RKO (cell line): ENCODE measurements at places on chromosomes 5 and 9.

GRCh38 chr9:90189306-90189705 lies 453.3 kb downstream of the DIRAS2 start:
- no peak for DNase-seq

GRCh38 chr5:86125731-86126601 lies 491.8 kb upstream of the COX7C start:
- no peak for DNase-seq

DNA sequence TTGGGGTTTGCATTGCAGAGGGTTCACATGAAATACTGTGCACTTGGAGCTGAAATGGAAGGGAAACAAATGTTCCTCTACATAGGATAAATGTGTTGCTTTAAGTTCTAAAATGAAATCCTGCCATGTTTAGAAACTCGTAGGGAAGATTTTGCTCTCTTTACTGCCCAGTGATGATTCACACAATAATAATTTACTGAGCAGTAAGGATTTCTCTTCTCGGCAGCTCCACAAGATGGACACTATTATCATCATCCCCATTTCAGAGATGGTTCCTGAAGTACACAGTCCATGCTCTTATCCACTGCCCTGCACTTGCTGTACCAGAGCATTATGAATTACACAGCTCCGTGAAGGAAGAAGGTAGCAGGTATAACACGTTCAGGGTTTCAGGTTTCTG lies 4.1 kb downstream of the HACD4 start:
- peak; percentile 16 for DNase-seq

- peak; percentile 59 for DNase-seq
Measured at GRCh38 chr9:130263601-130264413, 1.8 kb upstream of the HMCN2 start.

DNA sequence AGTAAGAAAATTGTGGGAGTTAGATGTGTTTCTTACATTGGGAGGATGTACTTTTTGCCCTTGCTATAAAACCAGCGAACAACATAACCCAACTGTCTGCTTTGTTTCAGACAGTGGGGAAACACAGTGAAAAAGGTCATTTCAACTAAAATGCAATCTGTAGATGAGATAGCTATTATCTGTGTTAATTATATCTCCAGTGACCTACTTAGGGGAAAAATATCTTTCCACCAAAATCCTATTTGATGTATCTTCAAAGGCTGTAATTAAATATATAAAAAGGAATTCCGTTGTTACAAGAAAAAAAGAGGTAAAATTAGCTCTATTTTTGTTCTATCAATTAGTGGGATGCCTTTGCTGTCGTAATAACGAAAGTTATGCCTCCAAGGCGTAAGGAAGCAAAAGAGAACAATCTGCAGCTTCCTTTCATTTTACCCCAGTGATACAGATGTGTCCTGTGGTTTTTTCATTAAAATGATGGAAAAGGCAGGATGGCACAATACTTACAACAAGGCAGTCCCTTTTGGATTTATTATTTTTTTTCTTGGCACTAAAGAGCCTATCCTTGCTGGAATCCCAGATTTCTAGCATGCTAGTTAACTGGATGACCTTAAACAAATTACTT lies 100.9 kb downstream of the GNA14 start:
- no peak for DNase-seq

GRCh38 chr5:41161271-41161670 lies 52.1 kb downstream of the C6 start:
- no peak for DNase-seq

- peak; percentile 69 for DNase-seq
Measured at GRCh38 chr9:128552744-128553440, 505 bp downstream of the SPTAN1 start.

GRCh38 chr5:178429491-178430185 lies 160.6 kb downstream of the COL23A1 start:
- no peak for DNase-seq

GRCh38 chr9:16680541-16680940 lies 189.9 kb downstream of the BNC2 start:
- DNase-seq, result no peak

DNA sequence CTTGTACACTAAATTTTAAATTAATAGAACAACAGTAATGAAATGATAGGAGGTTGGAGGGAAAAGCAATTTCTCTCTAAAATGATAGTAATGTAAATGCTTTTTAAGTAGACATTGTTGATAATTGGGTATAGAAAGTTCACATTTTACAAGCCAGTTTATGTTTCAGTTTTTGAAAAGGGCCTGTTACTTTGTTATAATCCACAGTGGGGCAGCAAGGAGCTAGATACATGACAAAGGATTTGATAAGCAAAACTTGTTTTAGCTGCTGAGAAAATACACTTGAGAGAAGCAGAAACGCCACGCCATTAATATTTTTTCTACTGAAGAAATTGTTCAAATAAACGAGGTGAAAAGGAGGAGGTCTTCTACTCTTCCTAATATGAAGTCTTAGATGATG lies 30.2 kb downstream of the SREK1 start:
- peak; percentile 49 for DNase-seq

DNA sequence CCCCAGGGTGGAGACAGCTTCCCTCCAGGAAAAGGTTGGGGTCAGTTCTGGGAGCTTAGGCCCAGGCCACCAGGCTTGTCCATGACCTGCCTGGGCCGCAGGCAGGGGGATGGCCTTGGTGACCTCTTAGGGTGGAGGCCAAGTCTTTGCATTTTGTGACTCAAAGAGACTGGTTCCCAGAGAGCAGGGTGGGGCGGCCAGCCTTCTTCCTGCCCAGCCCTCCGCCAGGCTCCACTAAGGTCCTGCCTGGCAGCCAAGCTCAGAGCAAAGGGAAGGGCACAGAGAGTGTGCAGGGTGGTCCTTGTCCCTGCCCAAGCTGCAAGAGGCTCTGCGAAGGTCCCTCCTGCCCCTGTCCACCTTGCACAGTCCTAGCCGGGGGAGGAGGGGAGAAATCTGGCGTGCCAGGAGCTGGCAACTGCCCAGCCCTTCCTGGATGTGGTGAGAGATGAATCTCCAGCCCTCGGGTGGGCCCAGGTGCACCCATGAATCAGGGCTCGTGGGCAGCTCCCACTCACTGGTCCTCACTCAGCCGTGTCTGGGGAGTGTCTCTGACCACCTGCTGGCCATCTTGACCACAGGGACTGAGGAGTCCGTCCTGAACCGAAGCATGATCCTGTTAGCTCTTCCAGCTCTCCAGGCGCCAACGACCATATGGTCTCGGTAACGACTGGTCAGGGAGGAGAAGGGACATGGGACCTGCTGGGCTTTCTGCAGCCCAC lies 2.3 kb upstream of the PTGDS start:
- DNase-seq, result no peak

DNA sequence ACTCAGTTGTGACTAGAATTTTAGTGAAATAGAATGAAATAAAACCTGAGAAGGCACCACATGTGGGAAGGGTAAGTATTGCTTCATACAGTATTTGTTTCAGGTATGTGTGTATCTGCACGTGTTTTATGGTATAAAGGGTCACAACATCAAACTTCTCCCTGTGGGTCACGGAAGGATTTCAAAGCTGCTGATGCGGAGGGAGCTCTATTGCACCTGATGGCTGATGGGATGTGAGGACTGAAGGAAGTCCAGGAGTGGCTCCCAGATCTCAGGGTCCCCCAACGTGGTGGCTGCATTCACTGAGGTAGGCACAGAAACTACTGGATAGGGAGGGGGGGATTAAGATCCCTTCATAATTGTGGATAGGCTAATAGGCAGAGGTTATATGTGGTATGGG lies 159.7 kb downstream of the PJA2 start:
- DNase-seq, result no peak

DNA sequence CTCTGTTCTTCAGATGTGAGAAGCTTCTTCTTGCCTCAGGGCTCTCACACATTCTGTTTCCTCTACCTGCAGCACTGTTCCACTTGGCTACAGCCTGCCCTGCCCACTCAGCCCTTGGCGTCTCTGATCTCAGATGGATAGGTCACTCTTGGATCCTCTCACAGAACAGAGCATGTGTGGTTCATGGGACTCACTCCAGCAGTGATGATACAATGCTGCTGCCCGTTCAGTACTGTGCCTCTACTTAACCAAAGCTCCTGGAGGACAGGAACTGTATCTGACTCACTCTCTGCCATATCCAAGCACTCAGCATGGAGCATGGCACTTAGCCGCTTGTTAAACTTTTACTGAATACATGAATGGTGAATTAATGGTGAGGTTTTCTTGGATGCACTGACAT lies 3.4 kb upstream of the SPINK4 start:
- no peak for DNase-seq

DNA sequence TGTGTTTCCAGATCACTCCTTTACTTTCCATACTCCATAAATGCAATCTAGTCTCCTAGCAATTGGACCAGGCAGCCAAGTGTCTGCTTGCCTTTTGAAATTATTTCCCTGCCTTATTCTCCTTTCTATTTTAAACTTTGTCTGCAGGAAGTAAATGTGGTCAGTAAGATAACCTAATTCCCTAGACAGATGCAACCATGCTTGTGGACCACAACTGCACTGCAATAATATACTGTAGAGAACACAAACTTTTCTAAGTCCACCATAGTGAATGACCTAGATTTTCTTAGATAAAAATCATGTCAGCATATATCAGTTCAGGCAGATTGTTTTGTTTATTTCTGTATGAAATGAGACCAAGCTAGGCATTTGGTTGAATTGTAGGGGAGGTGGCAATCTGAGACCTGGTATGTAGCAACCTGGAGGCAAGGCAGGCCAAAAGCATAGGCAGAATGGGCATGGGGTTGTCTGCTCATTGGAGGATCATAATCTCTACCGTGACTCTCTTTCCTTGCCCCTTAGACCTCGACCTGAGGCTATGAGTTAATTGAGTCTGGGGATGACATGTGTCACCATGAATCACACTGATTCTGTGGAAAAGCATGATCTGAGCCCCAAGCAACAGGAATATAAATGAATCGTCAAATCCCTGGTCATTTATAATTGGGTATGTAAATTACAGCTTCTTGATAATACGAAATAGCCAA lies 20.7 kb downstream of the ACTL7B start:
- DNase-seq, result no peak

DNA sequence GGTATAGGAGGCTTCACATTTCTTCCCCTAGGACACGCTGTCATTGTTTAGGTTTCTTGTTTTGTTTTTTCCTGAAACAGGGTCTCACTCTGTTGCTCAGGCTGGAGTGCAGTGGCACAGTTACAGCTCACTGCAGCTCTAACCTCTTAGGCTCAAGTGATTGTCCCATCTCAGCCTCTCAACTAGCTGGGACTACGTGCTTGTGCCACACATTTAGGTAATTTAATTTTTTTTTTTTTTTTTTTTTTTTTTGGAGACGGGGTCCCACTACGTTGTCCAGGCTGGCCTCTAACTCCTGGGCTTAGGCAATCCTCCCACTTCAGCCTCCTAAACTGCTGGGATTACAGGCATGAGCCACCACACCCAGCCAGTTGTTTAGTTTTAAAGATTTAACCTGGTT lies 66.2 kb downstream of the EXOSC2 start:
- no peak for DNase-seq

DNA sequence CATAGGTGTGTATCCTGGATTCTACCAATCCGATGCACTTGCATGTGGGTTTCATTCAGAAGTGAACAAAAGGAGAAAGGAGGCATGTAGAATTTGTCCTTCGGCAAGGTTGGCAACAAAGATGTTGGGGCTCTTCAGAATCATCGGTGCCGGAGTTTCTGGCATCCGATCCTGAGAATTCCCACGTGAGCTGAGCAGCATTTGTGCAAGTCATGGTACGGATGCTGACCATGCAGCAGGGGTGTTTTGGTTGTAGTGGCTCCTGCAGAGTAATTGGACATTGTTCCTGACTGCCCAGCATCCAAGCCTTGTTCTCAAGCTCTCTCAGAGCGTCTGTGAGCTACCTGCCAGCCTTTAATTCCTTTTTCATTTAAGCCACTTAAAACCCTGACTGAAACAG lies 19.0 kb upstream of the POC5 start:
- DNase-seq, result no peak

DNA sequence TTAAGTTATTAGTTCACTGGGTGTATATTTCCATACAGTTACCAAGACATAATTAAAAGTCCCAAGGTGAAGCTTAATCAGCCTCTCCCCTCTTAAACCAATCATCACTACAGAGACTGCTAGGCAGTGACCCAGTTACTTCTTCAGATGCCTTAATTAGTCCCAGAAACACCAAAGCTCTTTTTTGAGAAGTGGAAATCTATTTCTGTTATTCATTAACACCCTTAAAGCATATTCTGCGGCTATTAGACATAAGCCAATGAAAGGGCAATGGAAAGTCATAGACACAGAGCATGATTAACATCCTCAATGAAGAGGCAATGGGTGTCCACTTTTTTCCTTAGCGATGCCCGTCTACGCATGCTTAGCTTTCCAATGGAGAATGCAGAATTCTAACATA lies 48.3 kb upstream of the DNAH5 start:
- no peak for DNase-seq

DNA sequence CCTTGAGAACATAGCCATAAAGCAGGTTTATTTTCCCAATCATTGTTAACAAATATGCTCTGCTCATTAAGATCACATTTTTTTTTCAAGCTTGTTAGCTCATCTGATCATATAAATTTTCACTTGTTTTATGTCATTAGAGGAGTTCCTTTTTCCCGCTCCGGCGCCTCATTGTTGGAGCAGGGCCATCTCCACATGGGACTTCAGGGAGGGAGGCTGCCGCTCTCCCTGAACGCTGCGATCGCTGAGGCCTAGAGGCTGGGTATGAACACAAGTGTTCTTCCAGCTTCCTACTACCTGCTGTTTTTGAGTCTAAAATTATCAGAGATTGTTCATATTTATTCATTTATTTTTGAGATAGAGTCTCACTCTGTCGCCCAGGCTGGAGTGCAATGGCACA lies 246.9 kb downstream of the MPDZ start:
- no peak for DNase-seq

DNA sequence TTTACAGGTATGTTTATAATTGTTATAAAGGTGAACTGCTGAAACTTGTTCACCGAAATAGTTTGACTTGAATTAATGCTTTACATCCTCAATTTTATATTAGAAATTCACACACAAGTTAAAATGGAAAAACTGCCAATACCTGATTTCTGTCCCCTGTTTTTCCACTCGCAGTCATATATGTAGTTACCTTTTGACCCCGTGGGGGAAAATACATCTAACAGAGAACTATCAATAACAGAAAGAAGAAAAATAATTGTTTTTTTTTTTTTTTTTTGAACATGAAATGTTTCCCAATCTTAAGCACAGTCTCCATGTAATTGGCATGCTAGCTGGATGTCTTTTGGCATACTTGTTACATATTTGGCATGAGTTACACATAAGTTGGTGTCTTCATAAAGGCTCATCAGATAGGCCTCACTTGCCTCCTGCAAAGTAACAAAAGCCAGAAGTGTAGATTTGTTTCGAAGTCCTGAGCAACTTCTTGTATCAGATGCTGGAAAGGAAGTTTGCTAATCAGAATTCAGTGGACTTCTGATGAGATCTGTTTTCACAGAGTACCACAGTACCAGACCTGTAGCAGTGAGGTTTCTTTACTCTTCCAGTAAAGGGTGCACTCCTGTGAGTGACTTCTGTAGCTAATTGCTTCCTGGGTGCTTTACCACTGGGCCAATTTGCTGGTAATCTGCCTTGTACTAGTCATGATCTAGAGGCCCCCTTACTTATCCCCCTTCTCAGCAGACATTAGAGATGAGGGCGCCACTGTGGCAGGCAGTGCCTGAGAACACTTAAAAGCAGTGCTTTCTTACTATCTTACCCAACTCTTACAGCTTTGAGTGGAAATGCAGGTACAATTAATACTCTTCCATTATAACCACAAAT lies 36.2 kb upstream of the CXXC5 start:
- no peak for DNase-seq

- no peak for DNase-seq
Measured at GRCh38 chr5:65356274-65356673, 125.4 kb downstream of the ADAMTS6 start.
